ENCODE measurements at places on chromosomes 3 and 15.

- DNase-seq = no peak
These were observed 7.1 kb upstream of the EPHB3 start for GRCh38 chr3:184554461-184554860.

- DNase-seq = no peak
These were observed 13.0 kb upstream of the TF start for GRCh38 chr3:133733226-133733625.

- DNase-seq = no peak
These were observed 18.2 kb downstream of the VGLL4 start for GRCh38 chr3:11625376-11626083.

GRCh38 chr3:158402590-158402989 is 168.4 kb upstream of the MLF1 start:
- DNase-seq = no peak

GRCh38 chr15:36594556-36595090 is 15.2 kb downstream of the CDIN1 start:
- no peak for DNase-seq

GRCh38 chr3:100437721-100438622 is 36.6 kb downstream of the LNP1 start:
- DNase-seq = no peak
